ENCODE measurements at places on chromosomes 6 and 20.

DNA sequence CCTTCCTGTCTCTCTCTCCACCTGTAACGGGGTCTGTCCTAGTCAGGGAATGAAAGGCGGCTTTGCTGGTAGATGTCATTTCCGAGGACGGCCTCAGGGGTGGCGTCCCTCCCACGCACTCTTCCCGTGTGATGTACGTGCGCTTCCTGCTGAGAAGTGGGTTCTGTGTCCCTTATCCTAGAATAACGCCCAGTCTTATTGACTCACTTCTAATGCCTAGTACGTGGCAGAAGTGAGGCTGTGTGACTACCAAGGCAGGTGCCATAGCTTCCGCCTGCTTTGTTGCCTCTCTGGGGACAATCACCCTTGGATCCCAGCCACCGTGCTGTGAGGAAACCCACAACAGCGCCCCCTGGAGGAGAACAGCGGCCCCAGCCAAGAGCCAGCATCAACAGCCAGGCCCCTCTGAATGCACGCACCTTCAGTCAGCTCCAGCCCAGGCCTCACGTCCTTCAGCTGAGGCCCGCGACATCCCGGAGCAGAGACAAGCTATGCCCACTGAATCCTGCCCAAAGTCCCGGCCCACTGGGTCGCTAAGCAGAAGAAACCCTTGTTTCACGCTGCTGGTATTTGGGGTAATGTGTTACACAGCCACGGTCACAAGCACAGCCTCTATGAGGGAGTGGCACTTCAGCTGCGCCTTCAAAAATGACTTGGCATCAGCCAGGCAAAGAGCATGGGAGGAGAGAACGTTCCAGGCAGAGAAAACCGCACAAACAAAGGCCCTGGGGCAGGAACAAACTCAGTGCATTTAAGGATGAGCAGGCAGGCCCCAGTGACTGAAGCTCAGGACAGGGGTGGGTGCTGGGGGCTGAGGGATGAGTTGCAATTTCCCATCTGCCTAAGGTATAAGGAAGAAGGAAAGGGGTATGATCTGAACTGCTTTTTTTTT, 224.2 kb downstream of the NFATC2 start:
- DNase-seq = no peak

DNA sequence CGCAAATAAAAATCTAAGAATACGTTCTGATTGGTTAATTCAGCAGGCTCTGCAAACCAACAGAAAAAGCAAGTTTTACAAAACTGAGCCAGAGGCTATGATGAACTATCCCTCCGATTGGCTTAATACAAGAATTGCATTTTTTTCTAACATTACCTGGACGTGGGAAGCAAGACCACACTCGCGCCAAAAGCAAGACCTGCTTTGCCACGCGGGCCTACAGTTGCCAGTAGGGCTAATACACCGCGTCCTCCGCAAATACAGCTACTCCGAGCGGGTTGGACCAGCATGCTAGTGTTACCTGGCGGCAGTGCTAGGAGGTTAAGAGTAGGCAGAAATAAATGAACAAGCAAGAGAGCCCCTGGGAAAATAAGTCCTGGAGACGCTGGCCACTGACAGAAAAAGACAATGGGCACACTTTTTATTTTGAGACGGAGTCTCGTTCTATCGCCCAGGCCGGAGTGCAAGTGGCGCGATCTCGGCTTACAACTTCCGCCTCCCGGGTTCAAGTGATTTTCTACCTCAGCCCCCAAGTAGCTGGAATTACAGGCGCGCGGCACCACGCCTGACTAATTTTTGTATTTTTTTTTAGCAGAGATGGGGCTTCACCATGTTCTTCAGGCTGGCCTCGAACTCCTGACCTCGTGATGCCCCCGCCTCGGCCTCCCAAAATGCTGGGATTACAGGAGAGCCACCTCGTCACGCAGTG, 131.9 kb upstream of the BTN3A2 start:
- DNase-seq = no peak

GRCh38 chr20:2795451-2795850, 5.0 kb downstream of the CPXM1 start:
- no peak for DNase-seq

DNA sequence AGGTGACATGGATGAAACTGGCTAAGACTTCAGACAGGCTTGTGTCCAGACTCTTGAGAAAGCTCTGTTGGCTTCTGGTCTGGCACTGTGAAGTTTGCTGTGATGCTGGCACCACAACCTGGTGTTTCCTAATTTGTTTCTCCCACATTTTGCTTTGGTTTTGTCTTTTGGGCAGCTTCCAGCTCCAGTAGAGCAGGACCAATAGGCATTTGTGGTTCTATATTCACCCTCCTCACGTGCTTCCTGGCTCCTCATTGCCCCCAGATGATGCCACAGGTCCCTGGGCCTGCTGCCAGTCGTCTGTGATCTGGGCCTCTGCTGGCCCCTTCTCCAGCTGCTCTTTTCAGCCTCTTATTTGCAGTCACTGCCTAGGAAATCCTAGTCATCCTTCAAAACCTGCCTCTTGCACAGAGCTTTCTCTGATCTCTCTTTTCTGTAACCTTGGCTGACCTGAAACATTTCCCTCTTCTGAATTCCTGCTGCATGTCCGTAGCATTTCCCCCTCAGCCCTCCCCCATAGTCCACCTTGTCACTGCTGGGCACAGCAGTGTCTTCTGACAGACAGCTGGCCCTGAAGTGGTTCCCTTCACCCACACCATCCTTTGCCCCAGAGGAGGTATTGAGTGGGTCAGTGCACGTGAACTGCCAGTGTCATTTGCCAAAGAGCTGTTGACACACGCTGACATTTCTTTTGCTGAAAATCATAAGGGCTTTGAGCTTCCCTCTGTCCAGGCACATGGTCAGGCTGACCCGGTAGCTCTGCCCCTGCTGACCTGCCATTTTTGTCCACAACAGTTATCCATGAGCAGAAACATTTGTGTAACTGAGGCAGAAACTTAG, 63.0 kb downstream of the PTPN1 start:
- DNase-seq = no peak

GRCh38 chr6:2038092-2038491, 207.3 kb downstream of the GMDS start:
- DNase-seq = no peak
